ENCODE measurements at places on chromosomes 6 and 20. TPM values are rescaled to one million over a fixed set of nuclear protein-coding genes. Genes with fewer than 3 reads are reported as not detected.

The OSBPL2 gene
- 20.4 TPM for total RNA-seq

The SAPCD1 gene
- 7.6 TPM for total RNA-seq

The RPP40 gene
- 18.9 TPM for total RNA-seq

The CDH4 gene
- 0.08 TPM for total RNA-seq

The TULP1 gene
- total RNA-seq, result not detected

- no peak overlapping the region for H3K27ac ChIP-seq
- no peaks in the 10 kb centered on the region for H3K4me1 ChIP-seq
- H3K27me3 ChIP-seq, result peaks cover 37% of the 10 kb centered on the region
Observed at GRCh38 chr20:62215020-62215990, 4.8 kb downstream of the HRH3 start.

DNA sequence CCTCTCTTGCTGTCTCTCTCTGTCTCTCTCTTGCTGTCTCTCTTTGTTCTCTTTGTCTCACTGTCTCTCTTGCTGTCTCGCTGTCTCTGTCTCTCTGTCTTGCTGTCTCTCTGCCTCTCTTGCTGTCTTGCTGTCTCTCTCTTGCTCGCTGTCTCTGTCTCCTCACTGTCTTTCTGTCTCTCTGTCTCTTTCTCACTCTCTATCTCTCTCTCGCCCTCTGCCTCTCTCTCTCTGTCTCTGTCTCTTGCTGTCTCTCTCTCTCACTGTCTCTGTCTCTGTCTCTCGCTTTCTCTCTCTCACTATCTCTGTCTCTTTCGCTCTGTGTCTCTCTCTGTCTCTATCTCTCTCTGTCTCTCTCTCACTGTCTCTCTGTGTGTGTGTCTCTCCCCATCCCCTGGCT lies 92.9 kb upstream of the MC3R start:
- no peak overlapping the region for H3K4me3 ChIP-seq
- no peaks in the 10 kb centered on the region for H3K4me1 ChIP-seq
- H3K27me3 ChIP-seq, result peaks cover 6% of the 10 kb centered on the region
- no peak for DNase-seq
- H3K36me3 ChIP-seq, result no peaks in the 10 kb centered on the region
- H3K27ac ChIP-seq, result no peak overlapping the region

- no peak overlapping the region for H3K4me3 ChIP-seq
- peaks cover 28% of the 10 kb centered on the region for H3K4me1 ChIP-seq
- H3K27ac ChIP-seq, result peak overlapping the region; percentile 7
- no peaks in the 10 kb centered on the region for H3K27me3 ChIP-seq
Observed at GRCh38 chr6:134272374-134272773, 45.5 kb downstream of the SGK1 start.

GRCh38 chr6:27840572-27840971 lies 71.6 kb downstream of the OR2B2 start:
- no peak overlapping the region for H3K4me3 ChIP-seq
- no peak for DNase-seq
- H3K4me1 ChIP-seq, result peaks cover 13% of the 10 kb centered on the region
- peaks cover 7% of the 10 kb centered on the region for H3K27me3 ChIP-seq
- H3K36me3 ChIP-seq, result peaks cover 1% of the 10 kb centered on the region

DNA sequence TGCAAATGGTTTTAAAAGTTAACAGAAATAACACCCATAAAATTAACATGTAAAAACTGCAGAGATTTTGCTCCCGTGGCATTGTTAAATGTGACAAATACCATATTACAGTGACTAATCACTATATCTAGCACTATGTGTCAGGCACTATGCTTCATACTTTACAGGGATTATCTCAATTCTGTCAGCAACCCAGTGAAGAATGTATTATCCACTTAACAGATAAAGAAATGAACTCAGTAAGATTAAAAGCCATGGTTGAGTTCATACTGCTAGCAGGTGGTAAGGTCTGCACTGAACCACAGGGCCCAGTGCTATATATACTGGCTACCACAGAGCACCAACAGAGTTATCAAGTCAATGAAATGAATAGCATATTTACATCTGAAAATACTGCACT lies 65.4 kb downstream of the RWDD2A start:
- H3K36me3 ChIP-seq, result no peaks in the 10 kb centered on the region
- peaks cover 9% of the 10 kb centered on the region for H3K27me3 ChIP-seq
- H3K4me3 ChIP-seq, result no peak overlapping the region
- no peak overlapping the region for H3K27ac ChIP-seq

DNA sequence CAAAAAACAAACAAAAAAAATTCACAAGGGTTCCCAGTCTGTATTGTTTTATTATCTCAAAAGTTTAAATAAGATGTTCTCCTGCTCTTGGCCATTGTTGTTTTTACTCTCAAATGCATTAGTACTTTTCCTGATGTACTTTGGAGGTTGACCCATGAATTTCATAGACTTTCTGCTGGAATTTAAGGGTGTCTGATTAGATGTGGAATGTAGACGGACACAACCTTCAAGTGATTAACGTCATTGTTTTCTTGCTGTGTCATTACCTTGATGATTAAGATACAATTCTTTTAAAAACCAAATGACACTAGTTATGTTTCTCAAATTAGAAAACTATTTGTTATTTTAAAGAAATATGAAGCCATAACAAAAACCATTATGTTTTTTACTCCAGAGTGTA lies 421.4 kb upstream of the RUNX2 start:
- no peak for DNase-seq
- peaks cover 33% of the 10 kb centered on the region for H3K36me3 ChIP-seq
- no peak overlapping the region for H3K27ac ChIP-seq
- H3K4me1 ChIP-seq, result peaks cover 4% of the 10 kb centered on the region
- H3K27me3 ChIP-seq, result no peaks in the 10 kb centered on the region
- H3K4me3 ChIP-seq, result no peak overlapping the region

DNA sequence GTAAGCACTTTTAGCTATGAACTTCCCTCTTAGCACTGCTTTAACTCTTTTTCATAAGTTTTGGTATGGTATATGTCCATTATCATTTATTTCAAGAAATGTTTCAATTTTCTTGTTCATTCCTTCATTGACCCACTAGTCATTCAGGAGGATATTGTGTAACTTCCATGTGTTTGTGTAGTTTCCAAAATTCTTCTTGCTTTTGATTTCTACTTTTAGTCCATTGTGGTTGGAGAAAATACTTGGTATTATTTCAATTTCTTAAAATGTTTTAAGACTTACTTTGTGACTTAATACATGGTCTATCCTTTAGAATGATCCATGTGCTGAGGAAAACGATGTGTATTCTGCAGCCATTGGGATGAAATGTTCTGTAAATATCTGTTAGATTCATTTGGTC lies 176.5 kb downstream of the CENPW start:
- no peaks in the 10 kb centered on the region for H3K27me3 ChIP-seq
- no peak for DNase-seq
- H3K27ac ChIP-seq, result no peak overlapping the region
- H3K4me3 ChIP-seq, result no peak overlapping the region
- H3K4me1 ChIP-seq, result no peaks in the 10 kb centered on the region

- H3K36me3 ChIP-seq, result peaks cover 43% of the 10 kb centered on the region
- no peaks in the 10 kb centered on the region for H3K27me3 ChIP-seq
- peak overlapping the region; percentile 9 for H3K27ac ChIP-seq
- no peak for DNase-seq
- H3K4me3 ChIP-seq, result no peak overlapping the region
Observed at GRCh38 chr20:32236819-32237218, 29.1 kb downstream of the POFUT1 start.

- no peak overlapping the region for H3K4me3 ChIP-seq
- H3K4me1 ChIP-seq, result no peaks in the 10 kb centered on the region
- H3K36me3 ChIP-seq, result no peaks in the 10 kb centered on the region
- no peak for DNase-seq
Observed at GRCh38 chr20:2292416-2293110, 3.2 kb upstream of the TGM3 start.

DNA sequence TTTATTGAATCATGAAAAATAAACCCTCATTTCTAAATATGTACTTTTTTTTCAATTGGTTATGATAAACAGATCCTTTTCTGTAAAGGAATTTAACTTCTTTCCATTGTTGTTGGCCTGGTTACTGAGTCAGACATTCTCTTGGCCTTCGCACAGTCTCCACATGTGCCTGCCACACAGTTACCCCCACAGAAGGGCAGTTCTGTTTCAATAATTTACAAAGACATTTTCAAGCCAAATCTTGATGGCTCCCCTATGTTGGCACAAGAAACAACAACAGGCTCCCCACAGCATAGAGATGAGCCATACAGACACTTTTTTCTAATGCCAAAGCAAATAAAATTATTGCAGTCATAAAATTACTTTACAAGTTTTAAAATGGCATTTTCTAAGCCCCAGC lies 55.6 kb upstream of the BEND6 start:
- H3K27ac ChIP-seq, result no peak overlapping the region
- peaks cover 4% of the 10 kb centered on the region for H3K27me3 ChIP-seq
- no peak for DNase-seq
- no peaks in the 10 kb centered on the region for H3K36me3 ChIP-seq
- H3K4me1 ChIP-seq, result no peaks in the 10 kb centered on the region

- H3K36me3 ChIP-seq, result no peaks in the 10 kb centered on the region
- H3K4me3 ChIP-seq, result no peak overlapping the region
- H3K27me3 ChIP-seq, result peaks cover 13% of the 10 kb centered on the region
- H3K4me1 ChIP-seq, result no peaks in the 10 kb centered on the region
Observed at GRCh38 chr6:152671171-152671570, 26.5 kb upstream of the MYCT1 start.

DNA sequence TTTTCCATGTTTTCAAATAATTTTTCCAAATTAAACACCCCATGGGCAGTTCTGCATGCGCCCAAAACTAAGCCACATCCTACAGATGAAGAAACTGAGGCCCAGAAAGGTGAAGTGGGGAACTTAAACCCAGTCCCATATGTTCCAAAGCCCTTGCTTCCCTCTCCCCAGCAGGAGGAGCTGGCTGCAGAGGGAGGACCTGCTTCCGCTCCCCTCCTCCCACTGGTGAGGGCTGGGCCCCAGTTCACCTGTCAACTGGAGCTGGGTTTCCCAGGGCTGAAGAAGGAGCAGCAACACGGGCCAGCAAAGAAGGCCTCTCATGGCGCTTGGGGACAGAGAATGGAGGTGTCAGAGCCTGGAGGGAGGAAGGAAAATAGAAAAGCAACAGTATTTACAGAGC lies 1.4 kb upstream of the RBPJL start:
- H3K27me3 ChIP-seq, result peaks cover 67% of the 10 kb centered on the region
- H3K36me3 ChIP-seq, result no peaks in the 10 kb centered on the region
- no peak overlapping the region for H3K4me3 ChIP-seq

Data from activated naive CD8-positive, alpha-beta T cell treated with anti-CD3 and anti-CD28 coated beads for 36 hours (primary cell).